ENCODE measurements at places on chromosomes 4 and X.

- no peak for DNase-seq
Measured at GRCh38 chr4:38101563-38101962, 141.4 kb downstream of the PTTG2 start.

GRCh38 chrX:38985375-38985774 lies 184.1 kb downstream of the MID1IP1 start:
- DNase-seq = no peak

DNA sequence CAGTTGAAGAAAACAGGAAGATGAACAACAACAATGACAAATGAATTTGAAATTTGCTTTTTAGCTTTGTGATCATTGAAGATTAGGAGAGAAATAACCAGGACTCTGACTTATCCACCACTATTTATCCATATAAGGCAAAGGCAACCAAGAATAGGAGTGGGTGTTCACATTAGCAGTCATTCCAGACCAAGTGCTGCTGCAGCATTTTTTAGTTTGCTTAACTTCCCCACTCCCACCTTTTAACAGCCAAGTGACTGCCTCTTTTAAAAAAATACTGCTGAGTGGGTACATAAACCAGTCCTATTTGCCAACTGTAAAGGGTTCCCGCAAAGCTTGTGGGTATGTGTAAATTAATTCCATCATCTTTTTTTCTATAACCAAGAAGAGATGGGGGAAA lies 230.9 kb downstream of the IQCM start:
- DNase-seq = no peak

DNA sequence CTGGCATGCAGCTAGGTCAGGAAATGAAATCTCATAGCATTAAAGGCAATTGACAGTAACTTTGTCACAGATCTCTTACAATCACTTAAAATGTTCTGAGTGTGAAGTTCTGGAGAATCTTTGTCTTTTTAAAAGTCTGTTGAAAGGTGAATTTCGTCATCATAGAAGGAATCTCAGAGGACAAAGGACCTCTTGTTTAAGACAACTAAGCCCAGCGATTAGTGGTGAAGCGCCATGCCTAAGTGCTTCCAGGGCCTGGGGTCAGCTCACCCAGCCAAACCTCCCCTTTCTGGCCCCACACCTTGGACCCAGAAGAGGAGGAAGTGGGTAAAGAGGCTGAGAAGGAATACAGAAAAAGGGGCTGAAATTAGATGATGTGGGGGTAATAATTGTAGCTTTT lies 8.5 kb downstream of the FRMD7 start:
- no peak for DNase-seq

- no peak for DNase-seq
Measured at GRCh38 chr4:103046416-103047290, 27.1 kb upstream of the SLC9B1 start.

- no peak for DNase-seq
Measured at GRCh38 chr4:81965454-81965853, 408.3 kb downstream of the HNRNPD start.

DNA sequence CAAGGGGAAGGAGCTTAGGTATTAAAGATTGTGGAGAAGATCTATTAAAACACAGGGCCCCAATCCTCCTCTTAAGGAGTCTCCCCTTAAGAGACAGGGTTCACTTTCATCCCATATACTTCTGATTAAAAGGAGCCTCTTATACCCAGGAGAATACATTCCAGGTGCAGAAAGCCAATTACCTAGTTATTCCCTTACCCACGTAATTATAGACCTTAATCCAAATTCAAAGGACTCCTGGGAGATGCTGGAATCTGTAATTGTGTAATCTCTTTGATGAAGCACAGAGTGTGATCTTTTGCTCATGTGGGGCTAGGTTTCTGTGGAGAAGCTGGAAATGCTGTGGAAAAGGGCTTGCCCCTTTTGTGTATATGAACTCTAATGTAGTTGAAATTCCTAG lies 1.4 kb upstream of the SEC24B start:
- DNase-seq = no peak

GRCh38 chr4:55447831-55448230 lies 52.1 kb downstream of the TMEM165 start:
- no peak for DNase-seq

DNA sequence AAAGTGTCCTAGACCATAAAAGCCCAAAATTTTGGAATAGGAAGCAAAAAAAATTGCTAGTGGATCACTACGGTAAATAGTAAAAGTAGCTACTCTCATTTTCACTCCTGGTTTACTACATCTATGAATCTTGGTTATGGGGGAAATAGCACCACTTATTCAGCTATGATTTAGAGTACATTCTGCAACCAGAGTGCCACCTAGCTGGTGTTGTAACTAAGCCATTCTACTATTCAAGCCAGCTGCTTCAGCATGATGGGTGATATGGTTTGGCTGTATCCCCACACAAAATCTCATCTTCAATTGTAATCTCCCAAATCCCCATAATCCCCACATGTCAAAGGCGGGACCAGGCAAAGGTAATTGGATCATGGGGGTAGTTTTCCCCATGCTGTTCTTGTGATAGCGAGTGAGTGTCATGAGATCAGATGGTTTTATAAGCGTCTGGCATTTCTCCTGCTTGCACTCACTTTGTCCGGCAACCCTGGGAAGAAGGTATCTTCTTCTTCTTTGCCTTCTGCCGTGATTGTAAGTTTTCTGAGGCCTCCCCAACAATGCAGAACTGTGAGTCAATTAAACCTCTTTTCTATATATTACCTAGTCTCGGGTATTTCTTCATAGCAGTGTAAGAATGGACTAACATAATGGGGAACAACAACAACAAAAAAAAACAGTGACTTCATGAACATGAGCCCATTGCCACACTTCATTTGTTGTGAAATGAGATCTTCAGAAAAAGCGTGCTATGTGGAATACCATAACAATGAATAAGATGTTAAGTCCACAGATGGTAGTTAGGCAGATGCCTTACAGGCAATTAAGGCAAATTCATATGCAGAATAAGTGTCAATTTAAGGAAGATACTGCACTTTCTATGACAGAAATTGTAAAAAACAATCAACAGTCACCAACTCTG lies 280.1 kb downstream of the PABPC4L start:
- no peak for DNase-seq

GRCh38 chr4:168164915-168165548 lies 72.7 kb downstream of the ANXA10 start:
- DNase-seq = no peak

GRCh38 chr4:42641161-42641560 lies 15.7 kb downstream of the ATP8A1 start:
- no peak for DNase-seq

DNA sequence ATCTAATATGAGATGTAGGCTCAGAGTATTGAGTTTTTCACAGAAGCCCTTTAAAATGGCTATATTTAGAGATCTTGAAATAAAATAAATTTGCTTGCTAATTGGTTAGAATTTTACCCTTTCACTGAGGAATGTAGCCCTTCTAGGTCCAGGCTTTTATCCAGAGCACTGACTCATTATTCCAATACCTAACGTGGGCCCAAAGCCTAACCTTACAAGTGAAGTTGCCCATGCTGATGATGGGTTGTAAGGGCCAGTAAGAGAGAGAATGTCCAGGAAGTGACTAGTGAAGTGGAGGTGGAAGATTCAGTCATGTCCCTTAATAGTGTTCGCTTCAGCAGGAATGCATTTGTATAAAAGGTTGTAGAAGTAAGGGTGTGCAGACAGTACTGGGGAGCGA lies 155.9 kb downstream of the STIM2 start:
- no peak for DNase-seq

- no peak for DNase-seq
Measured at GRCh38 chr4:82525307-82525911, 36.4 kb downstream of the TMEM150C start.

DNA sequence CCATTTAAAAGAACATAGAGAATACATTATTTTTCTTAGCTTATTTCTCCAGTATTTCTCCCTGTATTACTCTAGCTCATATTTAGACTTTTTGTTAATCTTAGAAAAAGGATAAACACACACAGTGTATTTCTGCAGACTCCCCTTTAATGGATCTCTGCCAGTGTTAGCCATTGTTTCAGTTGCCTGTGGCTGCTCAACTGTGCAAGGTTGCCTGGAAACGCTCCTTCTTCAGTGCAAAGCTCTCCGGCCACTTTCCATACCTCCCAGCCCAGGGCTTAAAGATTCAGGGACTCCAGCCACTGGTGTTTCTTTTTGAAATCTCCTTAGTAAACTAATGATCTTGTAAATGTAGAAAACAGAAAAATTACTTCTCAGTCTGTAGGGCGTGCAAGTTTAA lies 104.9 kb downstream of the SLIT2 start:
- DNase-seq = no peak

DNA sequence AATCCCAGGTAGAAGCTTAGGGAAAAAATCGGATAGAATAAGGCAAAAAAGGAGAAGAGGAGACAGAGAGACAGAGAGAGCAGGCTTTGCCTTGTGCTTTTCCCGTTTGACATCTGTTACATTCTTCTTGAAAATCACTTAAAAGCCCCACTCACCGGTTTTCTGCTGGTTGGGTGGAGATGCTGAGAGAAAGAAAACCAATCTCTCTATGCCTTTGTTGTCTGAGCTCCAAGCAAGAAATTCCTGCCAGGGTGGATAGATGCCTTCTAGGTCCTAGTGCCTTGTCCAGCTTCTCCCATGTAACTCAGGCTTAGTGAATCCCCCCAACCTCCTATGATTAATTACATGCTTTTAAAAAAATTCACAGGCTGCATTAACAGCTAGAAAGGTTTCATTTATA lies at the start of gene DCX:
TSS of gene DCX (minus strand) at position 210 of the 400 bp plus-strand sequence. CDS start 1,794 bp downstream, outside the sequence.
- DNase-seq = no peak
